ENCODE measurements at places on chromosomes 13 and 19. TPM values are rescaled to one million over a fixed set of nuclear protein-coding genes. Genes with fewer than 3 reads are reported as not detected.

FAM216B gene
- 17.8 TPM for total RNA-seq

CCDC97 gene
- 5.8 TPM for total RNA-seq

GJA3 gene
- total RNA-seq: not detected

PLEKHF1 gene
- total RNA-seq: 1.8 TPM

C19orf81 gene
- total RNA-seq: not detected

CALR3 gene
- total RNA-seq: not detected

ZNF599 gene
- 14.3 TPM for total RNA-seq

SYNGR4 gene
- not detected for total RNA-seq

RNF126 gene
- 20.3 TPM for total RNA-seq

STOML3 gene
- total RNA-seq: 1.6 TPM

LILRB4 gene
- total RNA-seq: 2.3 TPM

ZNF729 gene
- 0.23 TPM for total RNA-seq

EFNA2 gene
- total RNA-seq: 12.5 TPM

MEF2B gene
- total RNA-seq: not detected

SLC7A9 gene
- 0.69 TPM for total RNA-seq

HSPB6 gene
- total RNA-seq: 0.23 TPM

C19orf67 gene
- total RNA-seq: not detected

LILRB5 gene
- total RNA-seq: 0.23 TPM

KLK15 gene
- not detected for total RNA-seq

RNF225 gene
- total RNA-seq: not detected

ATP8A2 gene
- 77.0 TPM for total RNA-seq

FRY gene
- 94.8 TPM for total RNA-seq

CEACAM20 gene
- total RNA-seq: not detected

ZNF358 gene
- total RNA-seq: 11.3 TPM

RFPL4A gene
- total RNA-seq: not detected

EXOC3L2 gene
- 0.23 TPM for total RNA-seq

ANKRD24 gene
- total RNA-seq: 6.5 TPM

CLEC17A gene
- total RNA-seq: 0.46 TPM

KCNN1 gene
- total RNA-seq: 16.8 TPM

CYP4F2 gene
- total RNA-seq: not detected

TNNT1 gene
- 20.5 TPM for total RNA-seq

GRK1 gene
- total RNA-seq: 0.46 TPM

SIGLEC12 gene
- total RNA-seq: not detected

ICAM4 gene
- 0.46 TPM for total RNA-seq

FREM2 gene
- 4.6 TPM for total RNA-seq

ATP12A gene
- 0.69 TPM for total RNA-seq

PSG6 gene
- not detected for total RNA-seq

ETV2 gene
- 0.46 TPM for total RNA-seq

PGLYRP2 gene
- not detected for total RNA-seq

SIPA1L3 gene
- 9.5 TPM for total RNA-seq

ERICH4 gene
- not detected for total RNA-seq

SLC6A16 gene
- 1.2 TPM for total RNA-seq

ZNF578 gene
- 32.5 TPM for total RNA-seq

ADM5 gene
- total RNA-seq: 1.4 TPM

RNF113B gene
- total RNA-seq: not detected

ZNF43 gene
- 33.2 TPM for total RNA-seq

All from diencephalon (tissue), 1 donor.